ENCODE measurements at places on chromosomes 16 and 17.

DNA sequence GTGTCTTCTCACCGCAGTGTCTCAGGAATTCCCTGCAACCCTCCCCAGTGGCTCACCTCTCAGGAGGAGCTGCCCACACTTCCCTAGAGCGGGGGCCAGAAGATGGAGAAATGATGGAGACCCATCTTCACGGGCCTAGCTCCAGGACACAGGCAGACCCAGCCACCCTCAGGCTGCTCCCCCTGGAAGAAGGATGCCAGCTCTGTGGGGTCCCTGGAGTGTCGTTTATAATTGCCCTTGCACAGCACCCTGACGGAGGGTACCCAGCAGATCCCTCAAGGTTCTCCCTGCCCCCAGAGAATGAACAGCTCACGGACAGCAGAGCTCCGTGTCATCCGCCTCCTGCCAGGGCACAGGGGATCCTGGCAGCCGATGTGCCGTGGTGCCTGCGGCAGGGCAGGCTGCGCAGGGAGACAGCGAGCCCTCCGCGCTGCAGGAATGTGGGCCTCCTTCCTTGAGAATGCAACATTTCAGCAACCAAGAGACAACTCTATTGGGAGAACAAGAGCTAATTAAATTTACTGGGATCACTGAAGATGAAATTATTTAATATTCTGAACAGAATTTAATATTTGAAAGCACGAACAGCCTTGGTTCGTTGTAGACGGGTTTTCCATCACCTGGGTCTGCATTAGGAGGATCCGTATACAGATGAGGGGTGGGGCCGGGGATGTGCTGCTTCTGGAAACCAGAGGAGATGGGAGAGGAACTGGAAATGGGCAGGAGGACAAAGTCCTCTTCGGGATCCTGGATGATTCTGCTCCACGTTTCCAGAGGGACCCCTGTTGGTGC is 21.0 kb upstream of the RBFOX3 start:
- peak; percentile 45 for DNase-seq

DNA sequence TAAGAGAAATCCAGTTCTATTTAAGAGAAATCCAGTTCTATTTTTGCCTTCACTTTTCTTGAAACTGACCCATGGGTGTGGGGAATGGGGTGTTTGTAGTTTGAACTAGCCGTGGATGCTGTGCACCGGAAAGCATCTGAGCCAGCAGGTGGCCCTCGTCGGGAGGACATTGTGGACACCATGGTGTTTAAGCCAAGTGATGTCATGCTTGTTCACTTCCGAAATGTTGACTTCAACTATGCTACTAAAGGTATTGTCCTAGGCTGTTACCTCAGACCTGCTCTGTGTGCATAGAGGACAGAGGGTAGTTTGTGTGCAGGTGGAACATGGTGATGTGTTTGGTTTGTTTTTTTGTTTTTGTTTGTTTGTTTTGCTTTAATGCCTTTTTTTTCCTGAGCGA is 3.3 kb downstream of the ATXN2L start:
- no peak for DNase-seq

DNA sequence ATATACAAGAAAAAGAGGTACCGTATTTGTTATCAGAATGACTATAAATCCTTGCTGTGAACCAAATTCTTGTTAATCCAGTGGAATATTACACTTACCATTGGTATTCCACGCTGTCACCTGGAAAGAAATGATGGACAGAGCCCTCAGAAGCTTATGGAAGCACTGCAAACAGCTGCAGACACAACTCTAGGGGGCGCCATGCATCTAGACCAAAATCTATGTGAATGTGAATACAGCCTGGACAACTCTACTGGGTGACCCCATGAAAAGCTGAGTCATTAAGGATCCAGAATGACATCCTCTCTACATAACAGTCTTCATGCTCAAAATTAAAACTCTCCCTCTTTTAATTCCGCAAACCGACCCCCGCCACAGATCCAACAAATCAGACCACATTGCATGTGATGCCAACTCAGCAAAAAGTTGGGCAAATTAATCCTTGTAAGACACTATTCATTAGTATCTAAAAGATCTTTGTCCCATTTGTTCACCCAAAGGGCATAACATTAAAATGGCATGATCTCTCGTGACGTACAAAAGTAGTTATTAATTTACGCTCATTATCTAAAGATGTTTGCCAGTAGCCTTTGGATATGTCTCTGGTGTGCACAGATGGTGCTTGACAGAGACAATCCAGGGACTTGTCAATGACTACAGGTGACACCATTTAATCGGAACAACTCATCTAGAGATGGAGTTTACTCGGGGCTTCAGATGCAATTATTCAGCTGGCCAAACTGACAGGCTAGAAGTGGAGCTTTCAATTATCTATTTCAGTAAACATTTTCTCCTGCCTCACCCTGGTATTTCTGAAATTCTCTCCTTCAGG is 552.7 kb upstream of the PSMD7 start:
- no peak for DNase-seq

GRCh38 chr17:4969047-4969550 is 1.5 kb upstream of the SPAG7 start:
- DNase-seq, result peak; percentile 83

GRCh38 chr16:66947302-66948065 is 12.2 kb downstream of the CES2 start:
- DNase-seq, result peak; percentile 85

DNA sequence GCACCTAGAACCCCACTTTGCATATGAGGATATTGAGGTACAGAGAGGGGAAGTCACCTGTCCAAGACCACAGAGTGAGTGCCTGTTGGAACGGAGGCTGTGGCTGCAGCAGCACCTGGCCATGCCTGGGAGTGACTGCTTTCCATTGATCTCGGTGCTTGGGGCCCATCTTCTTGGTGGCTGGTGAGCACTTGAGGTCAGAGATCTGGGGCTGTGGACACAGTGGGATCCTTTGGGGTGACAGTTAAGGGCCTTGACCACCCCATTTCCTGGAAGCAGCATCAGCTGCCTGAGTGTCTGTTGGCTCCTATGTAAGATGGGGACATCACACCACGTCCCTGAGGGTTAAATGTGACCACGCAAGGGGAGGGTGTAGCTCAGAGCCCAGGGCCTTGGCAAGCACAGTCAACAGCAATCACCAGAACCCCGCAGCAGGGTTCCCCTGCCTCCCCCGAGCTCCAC is 111.7 kb downstream of the IRF8 start:
- no peak for DNase-seq

Measured in kidney (tissue), 22 donors.